Fibroblast of skin of back (primary cell): ENCODE measurements at places on chromosomes 2 and 18.

DNA sequence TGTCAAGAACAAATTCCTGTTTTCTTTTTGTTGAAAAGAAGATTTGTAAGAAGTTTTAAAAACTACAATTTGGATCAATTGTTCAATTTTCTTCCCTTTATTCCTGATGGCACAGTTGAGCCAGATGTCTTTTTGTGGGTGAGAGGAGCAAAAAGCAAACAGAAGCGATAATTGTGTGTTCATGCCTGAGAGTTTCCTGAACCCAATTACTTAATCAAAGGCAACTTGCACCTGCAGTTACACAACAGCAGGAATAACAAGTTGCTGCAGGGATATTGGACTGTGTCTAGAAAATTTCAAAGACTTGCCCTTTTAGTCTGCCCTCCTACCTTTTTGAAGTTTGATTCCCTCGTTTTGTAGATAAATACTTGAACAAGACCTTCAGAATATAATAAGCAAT is 383.6 kb downstream of the DSEL start:
- DNase-seq, result no peak

GRCh38 chr2:120747281-120747680 is 11.6 kb downstream of the GLI2 start:
- DNase-seq, result no peak

GRCh38 chr2:239762655-239763269 is 262.4 kb downstream of the NDUFA10 start:
- no peak for DNase-seq

DNA sequence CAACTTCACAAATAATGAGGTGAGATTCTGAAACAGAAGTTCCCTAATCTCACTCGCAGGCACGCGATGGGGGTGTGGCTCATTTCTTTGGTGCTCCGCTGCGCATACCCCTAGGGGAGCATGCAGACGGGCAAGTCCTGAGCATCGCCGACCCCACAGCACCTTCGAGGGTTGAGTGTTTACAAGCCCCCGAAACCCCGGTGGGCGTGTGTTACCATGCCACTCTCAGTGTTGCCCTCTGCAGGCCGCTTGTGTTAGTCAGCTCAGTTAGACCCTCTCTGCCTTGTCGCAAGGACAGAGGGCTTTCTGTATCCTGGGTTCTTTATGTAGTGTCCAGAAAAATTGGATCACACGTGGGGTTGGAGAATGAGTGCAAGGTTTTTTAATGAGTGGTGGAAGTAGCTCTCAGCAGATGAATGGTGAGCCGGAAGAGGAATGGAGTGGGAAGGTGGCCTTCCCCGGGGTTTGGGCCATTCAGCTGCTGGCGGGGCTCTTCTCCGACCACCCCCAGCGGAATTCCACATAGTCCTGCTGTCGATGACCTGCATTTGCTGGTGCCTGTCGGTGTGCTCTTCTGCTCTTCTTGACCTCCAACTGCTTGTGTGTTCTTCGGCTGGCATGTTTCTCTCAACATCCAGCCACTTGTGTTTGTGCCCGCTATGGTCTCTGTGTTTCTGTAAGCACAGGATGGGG is 191.3 kb downstream of the RPRM start:
- DNase-seq, result no peak

GRCh38 chr18:29259838-29260237 is 1082.9 kb upstream of the CDH2 start:
- no peak for DNase-seq
